ENCODE measurements at places on chromosomes 16 and 17. TPM values are rescaled to one million over a fixed set of nuclear protein-coding genes. Genes with fewer than 3 reads are reported as not detected.

CHRNE gene
- total RNA-seq = 0.41 TPM

- no peak for DNase-seq
Measured at GRCh38 chr16:78220571-78220970, 121.1 kb downstream of the WWOX start.

GRCh38 chr17:77814091-77814772, 144.3 kb upstream of the TNRC6C start:
- DNase-seq = no peak

DNA sequence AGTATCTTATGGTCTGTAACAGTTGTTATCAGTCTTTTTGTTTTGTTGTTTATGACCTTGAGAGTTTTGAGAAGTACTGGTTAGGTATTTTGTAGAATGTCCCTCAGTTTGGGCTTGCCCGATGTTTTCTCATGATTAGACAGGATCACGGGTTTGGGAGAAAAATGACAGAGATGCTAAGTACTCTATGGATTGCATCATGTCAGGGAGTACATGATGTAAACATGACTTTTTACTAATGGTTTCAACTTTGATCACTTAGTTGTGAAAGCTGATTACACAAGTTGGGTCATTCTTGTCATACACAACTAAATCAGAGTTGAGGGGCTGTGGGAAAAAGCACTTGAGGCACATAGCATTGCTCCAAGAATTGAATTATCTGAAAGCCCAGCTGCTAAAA, 94.7 kb upstream of the SIAH1 start:
- DNase-seq = no peak

DNA sequence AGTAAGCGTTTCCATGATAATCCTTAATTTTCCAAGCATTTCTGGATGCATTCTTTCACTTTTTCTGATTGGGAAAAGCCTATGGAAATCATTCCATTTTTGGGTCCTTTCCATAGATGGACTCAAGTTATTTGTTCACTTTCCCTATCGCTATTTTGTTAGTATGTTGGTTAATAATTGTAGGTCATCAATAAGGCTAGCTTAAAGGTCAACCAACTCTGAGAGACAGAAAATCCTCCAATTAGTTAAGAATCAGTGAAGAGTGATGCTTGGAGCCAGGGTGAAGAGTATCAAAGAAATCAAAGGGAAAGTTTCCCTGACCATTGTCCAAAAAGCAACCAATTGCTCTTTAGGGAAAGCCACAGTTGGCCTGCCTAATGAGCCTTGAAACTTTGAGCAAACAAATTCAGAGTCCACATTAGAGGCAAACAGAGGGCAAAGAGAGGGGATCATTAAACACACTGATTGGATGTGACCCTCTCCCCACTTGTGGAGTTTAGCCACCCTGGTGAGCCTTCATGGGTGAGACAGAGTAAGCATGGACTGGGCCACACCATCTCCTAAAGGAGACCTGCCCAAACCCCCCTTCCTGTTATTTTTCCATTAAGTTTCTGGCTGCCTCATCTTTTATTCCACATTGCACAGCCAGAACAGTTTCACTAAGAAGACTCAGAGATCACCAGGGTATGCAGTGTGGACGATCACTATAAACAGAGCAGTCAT, 133.4 kb upstream of the DYNLRB2 start:
- no peak for DNase-seq

DNA sequence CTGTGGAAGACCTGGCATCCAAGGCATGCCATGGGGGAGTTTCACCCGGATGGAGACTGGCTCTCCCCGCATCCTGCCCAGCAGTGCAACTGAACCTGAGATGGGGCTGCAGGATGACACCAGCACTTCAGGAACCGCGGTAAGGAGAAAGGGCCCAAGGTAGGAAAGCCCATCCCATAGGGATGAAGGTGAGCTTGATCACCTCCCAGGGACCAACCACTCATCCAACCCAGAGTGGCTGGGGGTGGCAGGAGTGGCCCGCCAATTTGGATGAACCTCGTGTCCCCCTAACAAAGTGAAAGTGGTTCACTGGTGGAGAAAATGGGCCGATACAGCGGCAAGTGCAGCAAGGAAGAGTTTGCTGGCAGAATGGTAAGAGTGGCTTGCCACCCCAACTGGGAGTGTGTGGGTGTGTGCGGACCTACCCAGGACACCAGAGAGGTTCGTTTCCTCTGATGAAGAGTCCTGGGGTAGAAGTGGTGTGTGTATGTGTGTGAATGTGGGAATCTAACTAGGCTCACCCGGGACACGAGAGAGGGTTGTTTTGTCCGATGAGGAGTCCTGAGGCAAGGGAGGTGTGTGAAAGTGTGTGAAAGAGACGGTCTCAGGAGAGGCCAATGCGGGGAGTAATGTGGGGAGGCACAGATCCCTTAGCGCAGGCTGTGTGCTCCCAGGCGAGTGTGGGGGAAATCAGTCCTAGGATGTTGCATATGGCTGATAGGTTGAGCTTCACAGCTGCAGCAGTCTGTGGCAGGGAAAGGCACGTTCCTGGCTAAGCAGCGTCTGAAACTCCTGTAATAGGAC, 22.6 kb downstream of the ACSM1 start:
- DNase-seq = no peak

DNA sequence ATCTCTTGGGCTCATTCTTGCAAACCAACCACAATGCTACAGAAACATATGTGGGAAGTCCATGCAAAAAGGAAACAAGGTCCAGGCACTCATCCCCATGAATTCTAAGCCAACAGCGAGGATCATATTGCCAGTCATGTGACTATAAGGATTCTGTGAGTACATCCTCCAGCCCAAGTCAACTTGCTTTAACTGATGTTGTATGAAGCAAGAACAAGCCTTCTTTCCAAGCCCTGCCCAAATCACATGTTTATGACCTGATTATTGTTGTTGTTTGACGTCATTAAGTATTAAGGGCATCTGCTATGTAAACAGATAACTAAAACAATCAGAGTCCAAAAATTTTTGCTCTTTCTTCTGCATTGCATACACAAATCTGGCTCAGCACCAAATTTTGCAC, 78.2 kb upstream of the MON1B start:
- DNase-seq = no peak

KCNAB3 gene
- total RNA-seq = 0.32 TPM

GRCh38 chr16:1816396-1817275, 10.0 kb downstream of the HAGH start:
- no peak for DNase-seq

GRCh38 chr17:50277357-50277754, 3.1 kb downstream of the TMEM92 start:
- no peak for DNase-seq

DNA sequence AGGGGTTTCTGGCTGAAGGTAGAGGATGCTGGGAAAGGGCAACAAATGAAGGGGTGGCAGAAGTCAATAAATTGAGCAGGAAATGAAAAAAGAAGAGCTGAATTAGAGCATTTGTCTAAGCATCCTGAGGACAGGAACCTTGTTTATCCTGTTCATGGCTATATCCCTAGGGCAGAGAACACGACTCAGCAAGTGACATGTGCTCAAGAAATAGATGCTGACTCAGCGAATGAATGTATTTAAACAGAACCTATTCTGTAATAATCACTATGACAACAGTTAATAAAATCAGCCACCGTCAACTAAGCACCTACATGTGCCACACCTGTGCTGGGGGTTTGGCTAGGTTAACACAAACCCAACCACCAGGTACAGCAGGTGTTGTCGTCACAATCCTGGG, 80.3 kb downstream of the CDK5R1 start:
- no peak for DNase-seq

DNA sequence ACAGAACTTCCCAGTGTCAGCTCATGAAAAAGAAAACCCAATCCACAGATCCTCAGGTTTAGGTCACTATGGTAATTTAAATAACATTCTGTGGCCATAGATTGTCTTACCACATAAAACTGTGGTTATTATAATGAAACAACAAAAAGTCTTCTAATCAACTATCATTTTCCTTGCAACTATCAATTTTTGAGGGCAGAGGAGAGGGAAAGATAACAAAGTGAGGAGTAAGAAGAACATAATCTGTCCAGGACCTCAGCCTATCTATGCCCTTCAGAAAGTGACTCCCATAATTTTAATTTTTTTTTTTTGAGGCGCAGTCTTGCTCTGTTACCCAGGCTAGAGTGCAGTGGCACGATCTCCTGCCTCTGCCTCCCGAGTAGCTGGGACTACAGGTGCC, 4.0 kb upstream of the GGNBP2 start:
- no peak for DNase-seq

DNA sequence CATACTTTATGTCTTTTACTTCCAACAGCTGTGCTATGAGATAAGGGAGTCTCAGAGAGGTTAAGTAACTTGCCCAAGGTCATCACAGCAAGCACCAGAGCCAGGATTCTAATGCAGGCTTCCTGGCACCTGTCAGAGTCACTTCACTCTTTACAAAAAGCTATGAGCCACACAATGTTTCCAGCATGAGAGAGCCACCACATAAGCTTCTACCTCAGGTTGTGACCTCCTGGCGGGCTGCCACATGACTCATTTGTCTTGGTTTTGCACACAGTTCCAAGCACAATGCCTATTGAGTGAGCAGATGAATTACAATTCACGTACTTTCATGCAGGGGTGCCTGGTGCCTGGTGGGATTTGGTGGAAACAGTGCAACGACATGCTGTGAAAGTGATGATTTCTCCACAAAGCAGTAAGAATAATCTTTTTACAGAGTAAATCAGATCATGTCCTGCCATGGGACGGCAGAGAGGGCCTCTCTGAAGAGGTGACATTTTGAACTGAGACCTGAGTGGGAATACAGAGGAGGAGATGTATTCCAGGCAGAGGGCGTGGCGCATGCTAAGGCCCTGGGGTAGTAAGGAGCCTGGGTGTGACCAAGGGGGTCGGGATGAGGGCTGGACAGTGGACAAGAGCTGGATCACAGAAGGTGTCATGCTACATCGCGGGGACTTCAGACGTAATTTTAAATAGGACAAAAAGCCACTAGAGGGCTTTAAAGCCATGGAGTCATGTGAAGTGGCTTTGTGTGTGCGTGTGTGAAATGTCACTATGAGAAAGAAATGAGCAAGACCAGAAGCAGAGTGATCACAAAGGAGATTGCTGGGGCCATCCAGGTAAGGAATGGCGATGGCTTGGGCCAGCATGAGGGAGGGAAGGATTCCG, 53.4 kb downstream of the CACNG3 start:
- no peak for DNase-seq

HSDL1 gene
- total RNA-seq = 24.1 TPM

DNA sequence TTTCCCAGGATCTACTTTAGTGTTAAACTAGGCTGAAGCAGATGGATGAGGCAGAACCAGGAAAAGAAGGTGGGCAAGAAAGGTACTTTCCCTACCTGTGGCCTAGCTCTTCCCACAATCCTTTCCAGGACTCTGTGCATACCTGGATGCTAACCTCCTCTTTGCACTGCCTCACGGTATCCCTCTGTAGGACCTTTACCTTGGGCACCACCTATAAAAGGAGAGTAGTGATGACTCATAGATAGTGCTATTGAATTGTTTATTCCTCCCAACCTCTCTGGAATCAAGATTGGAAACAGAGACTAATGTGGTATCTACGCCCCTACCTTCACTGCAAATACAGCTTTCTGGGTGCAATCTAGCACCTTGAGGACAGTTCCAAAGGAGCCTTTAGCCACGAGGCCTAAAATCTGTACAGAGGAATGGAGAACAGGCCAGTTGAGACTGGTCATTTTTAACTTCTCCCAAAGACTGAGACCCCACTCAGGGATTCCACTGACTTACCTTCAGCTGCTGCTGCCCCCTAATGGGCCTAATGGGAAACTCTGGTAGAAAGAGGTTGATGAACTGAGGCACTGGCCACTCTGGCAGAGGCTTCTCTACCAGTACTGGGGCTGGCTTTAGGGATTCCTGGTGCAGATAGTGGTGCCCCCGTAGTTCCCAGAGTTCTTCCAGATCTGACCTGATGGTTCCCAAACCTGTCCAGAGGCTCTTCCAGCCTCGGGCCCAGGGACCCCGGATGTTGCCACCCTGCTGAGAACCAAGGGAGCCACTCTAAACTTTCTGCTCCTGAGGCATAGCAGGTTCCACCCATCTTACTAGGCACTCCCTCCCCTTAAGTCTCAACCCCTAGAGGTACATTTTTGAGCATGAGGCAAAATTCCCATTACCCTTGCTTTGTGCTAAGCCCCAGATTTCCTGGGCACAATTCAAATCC, 781 bp downstream of the RSKR start:
- DNase-seq = no peak

GRCh38 chr16:30104492-30104891, 8.5 kb upstream of the YPEL3 start:
- DNase-seq = no peak

DNA sequence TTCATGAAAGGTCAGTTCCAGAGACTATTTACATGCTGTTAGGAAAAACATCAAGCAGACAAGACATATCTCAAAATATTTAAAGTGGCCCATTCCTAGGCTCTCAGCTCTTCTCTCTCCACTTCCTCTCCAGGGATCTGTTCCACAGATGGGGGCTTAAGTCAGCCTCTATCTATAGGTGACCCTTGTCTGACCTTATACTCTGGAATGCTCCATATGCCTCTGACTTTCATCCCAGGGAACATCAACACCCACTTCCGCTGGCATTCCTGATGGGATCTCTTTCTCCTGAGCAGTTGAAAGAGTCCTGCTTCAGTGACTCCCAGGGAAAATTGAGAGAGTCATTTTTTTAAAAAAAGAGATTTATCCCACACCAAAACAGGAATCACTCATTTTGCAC, 11.5 kb upstream of the WIPI1 start:
- DNase-seq = no peak

TERB1 gene
- total RNA-seq = not detected

DNA sequence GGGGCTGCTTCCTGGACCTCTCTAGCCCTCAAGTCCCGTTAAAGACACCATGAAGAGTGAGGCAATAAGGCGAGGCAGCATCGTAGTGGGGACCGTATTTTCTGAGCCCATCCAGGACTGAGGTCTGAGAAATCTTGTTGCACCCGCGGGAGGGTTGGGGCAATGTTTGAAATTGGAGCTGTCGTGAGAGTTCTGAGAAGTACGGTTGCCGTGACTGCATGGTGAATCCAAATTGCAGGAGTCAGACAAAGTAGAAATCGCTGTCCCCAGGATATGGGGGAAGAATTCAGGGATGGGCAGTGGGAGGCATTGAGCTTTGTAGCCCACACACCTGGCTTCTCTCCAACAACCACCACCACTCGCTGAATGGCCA, 42.0 kb upstream of the RPL38 start:
- DNase-seq = no peak

PRSS22 gene
- not detected for total RNA-seq

DNA sequence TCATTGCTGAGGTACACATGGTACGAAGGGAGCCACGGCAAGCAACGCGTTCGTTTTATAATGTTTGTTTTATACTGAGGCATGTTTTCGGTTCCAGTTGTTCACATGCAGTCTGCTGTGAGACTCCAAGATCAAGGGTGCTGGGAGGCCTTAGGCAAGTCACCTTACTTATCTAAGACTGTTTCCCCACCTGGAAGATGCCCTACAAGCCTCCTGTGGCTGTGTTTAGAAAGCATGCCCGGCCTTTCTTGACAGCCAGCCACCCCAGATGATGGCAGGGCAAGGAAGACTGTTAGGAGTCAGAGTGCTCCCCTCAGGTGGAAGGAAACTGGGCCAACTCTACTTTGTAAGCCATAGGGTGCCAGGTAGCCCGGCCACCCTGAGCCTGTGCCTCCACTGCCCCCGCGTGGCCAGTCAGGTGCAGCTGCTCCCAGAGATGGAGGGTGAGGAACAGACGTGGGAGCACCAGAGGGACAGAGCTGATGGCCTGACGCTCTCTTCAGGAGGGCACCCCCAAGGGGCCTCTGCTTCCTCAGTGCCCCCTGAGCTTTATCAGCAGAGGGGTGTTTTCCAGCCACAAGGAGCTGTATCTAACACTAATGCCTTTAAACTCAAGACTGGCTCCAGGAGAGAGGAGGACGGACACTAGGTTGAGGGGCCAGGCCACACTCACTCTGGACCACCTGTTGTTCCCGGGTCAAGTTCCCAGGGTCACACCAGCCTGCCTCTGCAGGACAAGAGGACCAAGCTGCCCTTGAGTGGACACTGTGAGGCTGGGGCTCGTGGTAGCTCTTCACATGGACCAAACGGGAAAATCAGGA, 5.4 kb downstream of the NAT9 start:
- peak; percentile 90 for DNase-seq
